Mesothelial cell of epicardium (in vitro differentiated cells): ENCODE measurements at places on chromosomes 1 and 21. TPM values are rescaled to one million over a fixed set of nuclear protein-coding genes. Genes with fewer than 3 reads are reported as not detected.

- peaks cover 71% of the 10 kb centered on the region for H3K36me3 ChIP-seq
- DNase-seq, result peak; percentile 57
- H3K27me3 ChIP-seq, result no peaks in the 10 kb centered on the region
- H3K4me1 ChIP-seq, result no peaks in the 10 kb centered on the region
- H3K27ac ChIP-seq, result no peak overlapping the region
Observed at GRCh38 chr1:16630661-16631247, 17.4 kb upstream of the NBPF1 start.

The LIPI gene
- total RNA-seq, result not detected in 3 replicates

DNA sequence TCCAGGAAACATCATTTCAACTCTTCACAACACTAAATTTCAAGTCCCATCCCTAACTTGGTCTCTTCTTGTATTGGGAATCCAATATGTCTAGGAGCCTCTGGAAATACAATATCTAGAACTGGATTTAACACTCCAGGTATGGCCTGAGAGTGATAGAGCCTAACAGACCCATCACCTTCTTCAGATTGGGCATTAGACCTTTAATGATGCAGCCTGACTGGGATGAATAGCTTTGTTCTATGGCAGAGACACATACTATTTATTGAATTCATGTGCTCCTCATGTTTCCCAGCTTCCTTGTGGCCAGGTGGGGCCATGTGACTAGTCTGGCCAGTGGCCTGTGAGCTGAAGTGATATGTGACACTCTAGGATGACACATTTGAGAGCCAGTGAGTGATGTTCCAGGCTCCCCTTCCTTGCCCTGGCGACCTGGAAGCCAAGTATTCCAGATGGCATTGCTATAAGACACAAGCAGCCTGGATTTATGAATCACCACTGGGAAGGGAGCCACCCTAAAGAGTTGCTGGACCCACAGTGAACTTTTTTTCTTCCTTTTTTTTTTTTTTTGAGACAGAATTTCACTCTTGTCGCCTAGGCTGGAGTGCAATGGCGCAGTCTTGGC lies 31.0 kb upstream of the POU3F1 start:
- DNase-seq, result no peak
- H3K27me3 ChIP-seq, result peaks cover 54% of the 10 kb centered on the region
- no peak overlapping the region for H3K4me3 ChIP-seq
- H3K27ac ChIP-seq, result no peak overlapping the region

GRCh38 chr1:22053861-22054770 lies 1.6 kb downstream of the CDC42 start:
- peak overlapping the region; percentile 88 for H3K4me3 ChIP-seq
- peak overlapping the region; percentile 98 for H3K27ac ChIP-seq
- H3K27me3 ChIP-seq, result no peaks in the 10 kb centered on the region

GRCh38 chr1:170668209-170669106 lies 4.5 kb downstream of the PRRX1 start:
- H3K27ac ChIP-seq, result no peak overlapping the region
- DNase-seq, result no peak
- H3K4me3 ChIP-seq, result peak overlapping the region; percentile 43

DNA sequence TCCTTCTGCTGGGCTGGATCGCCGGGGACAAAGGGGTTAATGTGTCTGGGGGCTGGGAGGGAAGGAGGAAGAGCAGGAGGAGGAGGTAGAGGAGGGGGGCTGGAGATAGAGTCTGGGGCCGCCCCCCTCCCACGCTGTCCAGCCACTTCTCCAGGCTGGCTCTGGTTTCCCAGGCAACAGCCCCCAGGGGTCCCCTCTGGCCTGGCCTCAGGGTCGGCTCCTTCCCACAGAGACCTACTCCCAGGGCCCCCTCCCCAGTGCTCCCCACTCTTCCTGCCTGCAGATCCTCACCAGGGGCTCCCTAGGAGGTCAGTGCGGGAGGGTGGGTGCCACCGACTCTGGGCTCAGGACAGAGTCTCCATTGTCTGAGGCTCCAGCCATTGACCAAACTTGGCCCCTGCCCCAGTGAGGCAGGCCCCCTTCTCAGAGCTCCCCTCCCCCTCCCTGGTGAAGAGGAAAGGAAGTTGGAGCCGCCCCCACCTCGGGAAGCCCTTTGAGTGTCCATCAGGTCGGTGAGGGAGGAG lies 34.1 kb downstream of the ARHGEF10L start:
- H3K36me3 ChIP-seq, result no peaks in the 10 kb centered on the region
- no peak overlapping the region for H3K4me3 ChIP-seq
- peaks cover 50% of the 10 kb centered on the region for H3K4me1 ChIP-seq
- peak overlapping the region; percentile 79 for H3K27ac ChIP-seq
- H3K27me3 ChIP-seq, result no peaks in the 10 kb centered on the region

DNA sequence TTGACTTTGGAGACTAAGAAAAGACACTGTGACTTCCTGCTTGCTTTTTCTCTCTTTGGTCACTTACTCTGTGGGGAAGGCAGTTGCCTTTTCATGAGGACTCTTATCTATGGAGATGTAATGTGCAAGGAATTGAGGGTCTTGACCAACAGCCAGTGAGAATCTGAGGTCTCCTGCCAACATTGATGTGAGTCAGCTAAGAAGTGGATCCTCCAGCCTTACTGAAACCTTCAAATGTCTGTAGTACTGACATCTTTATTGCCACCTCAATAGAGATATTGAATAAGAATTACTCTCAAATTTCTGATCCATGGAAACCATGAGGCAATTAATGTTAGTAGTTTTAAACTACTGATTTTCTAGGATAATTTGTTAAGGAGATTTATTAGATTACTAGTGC lies 598.4 kb downstream of the ADGRL2 start:
- no peak overlapping the region for H3K27ac ChIP-seq
- no peaks in the 10 kb centered on the region for H3K36me3 ChIP-seq
- DNase-seq, result no peak
- H3K4me3 ChIP-seq, result no peak overlapping the region

DNA sequence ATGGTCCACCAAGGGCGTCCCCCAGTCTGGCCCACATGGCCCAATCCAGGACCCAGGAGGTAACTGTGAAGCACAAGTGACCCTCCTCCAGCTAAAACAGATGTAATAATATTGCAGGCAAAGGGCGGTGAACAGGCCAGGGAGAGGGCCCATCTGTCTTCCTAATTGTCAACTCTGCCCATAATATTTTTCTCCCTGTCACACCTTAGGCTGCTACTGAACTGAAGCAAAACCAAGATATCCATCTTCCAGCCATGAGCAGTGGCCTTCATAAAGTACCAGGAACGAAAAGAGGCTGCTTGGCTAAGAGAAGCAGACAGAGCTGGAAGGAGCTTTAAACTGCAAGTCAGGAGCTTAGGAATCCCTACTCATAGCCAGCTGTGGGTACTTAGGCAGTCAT lies 3.1 kb downstream of the KANK4 start:
- DNase-seq, result no peak
- peaks cover 76% of the 10 kb centered on the region for H3K4me1 ChIP-seq
- H3K4me3 ChIP-seq, result no peak overlapping the region
- no peaks in the 10 kb centered on the region for H3K36me3 ChIP-seq
- H3K27me3 ChIP-seq, result peaks cover 5% of the 10 kb centered on the region

DNA sequence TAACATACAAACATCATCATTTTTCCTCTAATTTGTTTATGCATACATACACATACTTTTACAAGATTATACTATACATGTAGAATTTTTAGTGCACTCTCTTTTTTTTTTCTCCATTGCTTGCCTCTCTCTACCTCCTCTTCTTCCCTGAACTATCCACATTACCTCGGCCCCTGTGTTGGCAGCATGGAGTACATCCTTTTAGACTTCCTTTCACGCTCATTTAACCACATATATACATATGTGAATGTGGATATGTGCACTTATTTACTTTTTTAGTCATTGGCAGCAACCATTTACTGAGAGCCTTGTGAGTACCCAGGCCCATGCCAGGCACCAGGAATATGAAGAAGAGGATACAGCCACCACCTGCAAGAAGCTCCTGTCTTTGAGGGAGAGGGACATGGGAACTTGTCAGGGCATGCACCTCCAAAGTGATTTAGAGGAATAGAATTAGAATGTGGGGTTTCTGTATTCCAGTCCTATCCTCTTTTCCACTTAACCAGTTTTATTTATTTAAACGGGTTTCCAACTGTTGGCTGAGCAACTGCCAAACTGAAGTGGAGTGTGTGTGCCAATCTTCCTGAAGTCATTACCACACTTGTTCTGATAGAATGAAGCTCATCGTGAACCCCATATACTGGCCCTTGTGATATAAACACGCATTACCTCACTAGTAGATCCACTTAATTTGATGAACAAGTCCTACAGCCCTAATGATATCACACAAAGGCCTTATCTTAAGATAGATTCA lies 212.6 kb downstream of the TNR start:
- no peaks in the 10 kb centered on the region for H3K36me3 ChIP-seq
- H3K4me1 ChIP-seq, result no peaks in the 10 kb centered on the region
- H3K27me3 ChIP-seq, result peaks cover 64% of the 10 kb centered on the region
- H3K27ac ChIP-seq, result no peak overlapping the region

DNA sequence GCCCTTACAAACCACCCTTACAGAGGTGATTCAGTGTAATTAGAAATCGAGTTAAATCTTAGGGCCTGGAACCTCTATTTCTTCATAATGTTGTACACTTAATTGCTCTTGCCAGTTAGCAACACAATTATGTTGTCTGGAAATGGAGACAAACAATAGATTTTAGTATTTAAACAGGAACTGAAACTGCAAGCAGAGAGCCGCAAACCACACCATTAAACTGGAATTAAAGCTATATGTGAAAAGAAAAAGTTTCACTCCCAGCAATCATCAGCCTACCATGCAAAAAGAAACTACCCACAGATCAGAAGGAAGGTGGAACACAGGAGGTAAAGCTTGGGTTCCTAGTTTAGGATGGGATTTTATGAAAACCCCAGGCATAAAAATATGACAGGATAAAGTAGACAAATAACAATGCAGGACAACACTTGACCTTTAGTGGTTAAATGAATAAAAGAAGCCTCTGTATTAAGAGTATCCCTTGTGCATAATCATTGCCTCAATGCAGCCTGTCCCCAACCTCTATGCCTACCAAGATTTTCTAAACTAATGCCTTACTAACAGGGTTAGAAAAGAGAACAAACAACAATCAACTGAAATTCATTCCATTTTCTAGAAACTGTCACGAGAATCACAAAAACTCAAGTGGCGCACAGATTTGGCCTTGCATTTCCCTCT lies 304.3 kb upstream of the ESRRG start:
- H3K27me3 ChIP-seq, result peaks cover 19% of the 10 kb centered on the region
- no peak overlapping the region for H3K27ac ChIP-seq
- H3K4me1 ChIP-seq, result peaks cover 13% of the 10 kb centered on the region
- no peak overlapping the region for H3K4me3 ChIP-seq

GRCh38 chr1:15314328-15315281 lies 67.6 kb downstream of the FHAD1 start:
- peaks cover 11% of the 10 kb centered on the region for H3K27me3 ChIP-seq
- H3K4me3 ChIP-seq, result no peak overlapping the region
- no peaks in the 10 kb centered on the region for H3K4me1 ChIP-seq

DNA sequence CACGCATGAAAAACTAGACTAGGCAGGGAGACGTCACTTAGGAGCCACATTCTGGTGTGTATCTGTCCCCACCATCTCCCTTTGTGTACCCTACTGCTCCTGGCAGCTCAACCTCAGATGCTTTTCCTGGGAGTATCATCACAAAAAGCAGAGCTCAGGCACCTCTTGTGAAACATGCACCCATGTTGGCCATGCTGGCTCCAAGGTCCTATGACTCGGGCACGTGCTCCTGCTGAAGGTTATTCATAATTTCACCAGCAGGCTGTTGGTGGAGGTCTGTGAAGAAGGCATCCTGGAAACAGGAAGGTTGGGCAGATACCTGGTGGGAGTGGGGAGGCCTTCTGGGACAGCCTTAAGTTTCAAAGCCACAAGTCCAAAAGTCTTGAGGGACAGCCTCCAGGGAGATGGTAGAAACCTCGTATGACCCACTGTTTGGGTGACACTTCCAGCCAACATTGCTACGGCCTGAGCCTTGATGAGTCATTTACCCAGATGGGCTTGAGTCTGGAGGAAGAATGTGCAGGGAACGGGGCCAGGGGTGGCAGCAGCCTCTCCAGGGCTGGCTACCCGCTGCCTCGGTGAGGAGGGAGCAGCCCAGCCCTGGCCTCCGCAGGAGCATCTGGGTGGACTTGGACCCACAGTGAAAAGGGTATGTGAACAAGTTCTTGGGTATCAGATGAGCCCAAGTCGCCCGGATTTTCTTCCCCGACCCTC lies 75.8 kb downstream of the PGBD5 start:
- DNase-seq, result no peak
- H3K4me3 ChIP-seq, result no peak overlapping the region
- no peak overlapping the region for H3K27ac ChIP-seq
- peaks cover 13% of the 10 kb centered on the region for H3K4me1 ChIP-seq

- peaks cover 51% of the 10 kb centered on the region for H3K4me1 ChIP-seq
- peak within 1 kb of the TSS; percentile 89 for H3K4me3 ChIP-seq
- H3K27me3 ChIP-seq, result no peaks in the 10 kb centered on the region
- DNase-seq, result peak; percentile 60
Observed at GRCh38 chr1:43978551-43979260, at the start of gene B4GALT2. Gene B4GALT2 (plus strand): TSS chr1:43979210. CDS start chr1:43981161, 1,951 bp downstream.

DNA sequence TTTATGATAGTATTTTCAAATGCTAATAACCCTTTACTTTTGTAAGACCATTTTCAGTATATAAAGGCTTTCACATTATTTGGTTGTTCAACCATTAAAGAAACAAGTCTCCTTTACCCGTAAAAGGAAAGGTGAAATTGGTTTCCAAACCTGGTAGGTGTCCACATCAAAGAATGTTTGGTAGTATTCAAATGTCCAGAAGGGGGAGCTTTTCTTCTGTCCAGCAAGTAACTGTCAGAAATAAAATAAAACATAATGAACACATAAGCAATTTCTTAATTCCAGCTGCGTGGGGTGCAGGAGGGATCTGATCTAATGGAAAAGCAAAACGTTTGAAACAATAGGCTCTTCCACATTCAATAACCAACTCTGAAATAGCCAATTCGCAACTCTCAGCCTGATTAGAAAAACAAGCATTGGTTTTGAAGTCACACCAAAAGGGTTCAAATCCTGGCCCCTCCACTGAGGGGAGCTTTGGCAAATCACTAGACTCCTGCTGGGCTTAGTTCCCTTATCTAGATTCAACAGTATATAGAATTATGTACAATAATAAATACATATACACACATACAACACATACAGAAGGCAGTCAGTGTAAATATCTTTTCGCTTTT lies 11.0 kb downstream of the YIPF1 start:
- H3K4me3 ChIP-seq, result no peak overlapping the region
- H3K27ac ChIP-seq, result no peak overlapping the region
- H3K27me3 ChIP-seq, result no peaks in the 10 kb centered on the region
- peaks cover 50% of the 10 kb centered on the region for H3K36me3 ChIP-seq

DNA sequence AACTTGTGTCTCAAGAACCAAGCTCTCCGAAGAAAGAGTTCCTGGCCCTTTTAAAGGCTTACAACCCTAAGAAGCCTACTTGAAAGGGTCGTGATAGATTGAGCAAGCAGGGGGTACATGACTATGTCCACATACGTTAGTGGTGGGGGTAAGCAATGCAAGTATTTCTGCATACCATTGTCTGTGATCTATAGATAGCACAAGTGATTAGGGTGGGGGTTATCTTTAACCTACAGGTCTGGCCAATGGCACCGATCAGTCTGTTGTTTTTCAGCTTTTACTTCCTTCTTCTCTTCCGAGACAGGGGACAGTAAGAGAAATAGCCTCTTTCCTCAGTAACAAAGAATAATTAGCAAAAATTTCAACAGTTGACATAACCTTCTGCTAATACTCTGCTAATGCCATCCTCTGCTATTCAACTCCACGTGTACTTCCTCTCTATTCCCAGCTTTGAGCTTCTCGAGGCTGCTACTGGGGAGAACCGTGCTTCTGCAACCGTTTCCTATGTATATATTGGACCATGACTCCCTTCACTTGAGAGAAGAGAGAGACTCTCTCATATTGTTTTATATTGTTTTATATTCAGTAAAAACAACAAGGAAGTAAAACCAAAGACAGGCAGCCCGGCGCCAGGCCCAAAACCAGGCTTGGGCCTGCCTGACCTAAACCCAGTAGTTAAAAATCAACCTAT lies 727.7 kb upstream of the NCAM2 start:
- H3K27me3 ChIP-seq, result no peaks in the 10 kb centered on the region
- DNase-seq, result no peak
- no peak overlapping the region for H3K27ac ChIP-seq
- H3K4me1 ChIP-seq, result peaks cover 19% of the 10 kb centered on the region

The AMY1B gene
- not detected in 3 replicates for total RNA-seq

The DPH5 gene
- total RNA-seq, result 58.6 to 65.5 TPM (median 61.7 TPM) in 3 replicates

The TAF13 gene
- total RNA-seq, result 27.0 to 30.0 TPM (median 27.2 TPM) in 3 replicates
